ENCODE measurements at places on chromosomes 1 and 21.

- no peak for DNase-seq
These were observed 14.0 kb upstream of the UMODL1 start for GRCh38 chr21:42056996-42057689.

- DNase-seq: no peak
These were observed 2.2 kb downstream of the CACNA1E start for GRCh38 chr1:181485287-181486097.

DNA sequence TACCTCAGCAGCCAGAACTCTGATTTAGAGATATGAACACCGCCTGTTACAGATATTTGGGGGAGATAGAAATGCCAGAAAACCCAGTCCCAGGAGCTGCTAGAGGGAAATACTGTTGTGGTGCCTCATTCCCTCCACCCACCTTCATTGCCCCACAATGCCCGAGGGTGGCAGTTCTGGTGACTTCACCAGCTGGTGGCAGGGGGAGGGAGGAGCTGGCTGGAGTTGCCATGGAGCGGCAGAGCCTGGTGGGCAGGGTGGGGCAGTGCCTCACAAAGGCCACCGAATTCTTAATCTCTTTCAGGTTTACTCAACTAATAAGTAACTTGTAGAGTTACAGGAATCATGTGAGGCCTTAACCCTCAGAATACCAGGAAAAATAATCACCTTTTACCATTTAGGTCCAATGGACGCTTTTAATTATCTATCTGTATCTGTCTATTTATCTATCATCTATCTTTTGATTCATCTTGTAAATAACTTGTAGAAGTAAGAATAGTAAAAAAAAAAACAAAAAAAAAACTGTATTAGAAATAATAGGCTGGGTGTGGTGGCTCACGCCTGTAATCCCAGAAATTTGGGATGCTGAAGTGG lies 11.7 kb upstream of the S100A11 start:
- no peak for DNase-seq

DNA sequence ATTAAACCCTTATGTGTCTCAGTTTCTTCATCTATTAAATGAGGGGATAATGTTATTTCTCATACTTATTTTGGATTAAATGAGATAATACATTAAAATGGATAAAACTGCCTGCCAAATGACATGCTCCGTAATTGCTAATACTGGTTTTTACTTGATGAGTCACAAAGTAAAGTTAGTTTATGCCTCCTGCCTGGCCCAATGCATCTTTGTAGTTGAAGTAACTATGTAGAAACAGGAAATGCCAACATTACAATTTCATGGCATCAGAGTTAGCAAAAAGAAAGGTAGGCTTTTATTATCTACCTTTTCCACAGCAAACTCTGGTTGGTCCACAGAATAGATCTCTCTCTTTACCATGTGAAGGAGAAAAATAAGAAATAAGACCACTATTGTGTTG lies 214.5 kb downstream of the TBX15 start:
- no peak for DNase-seq

DNA sequence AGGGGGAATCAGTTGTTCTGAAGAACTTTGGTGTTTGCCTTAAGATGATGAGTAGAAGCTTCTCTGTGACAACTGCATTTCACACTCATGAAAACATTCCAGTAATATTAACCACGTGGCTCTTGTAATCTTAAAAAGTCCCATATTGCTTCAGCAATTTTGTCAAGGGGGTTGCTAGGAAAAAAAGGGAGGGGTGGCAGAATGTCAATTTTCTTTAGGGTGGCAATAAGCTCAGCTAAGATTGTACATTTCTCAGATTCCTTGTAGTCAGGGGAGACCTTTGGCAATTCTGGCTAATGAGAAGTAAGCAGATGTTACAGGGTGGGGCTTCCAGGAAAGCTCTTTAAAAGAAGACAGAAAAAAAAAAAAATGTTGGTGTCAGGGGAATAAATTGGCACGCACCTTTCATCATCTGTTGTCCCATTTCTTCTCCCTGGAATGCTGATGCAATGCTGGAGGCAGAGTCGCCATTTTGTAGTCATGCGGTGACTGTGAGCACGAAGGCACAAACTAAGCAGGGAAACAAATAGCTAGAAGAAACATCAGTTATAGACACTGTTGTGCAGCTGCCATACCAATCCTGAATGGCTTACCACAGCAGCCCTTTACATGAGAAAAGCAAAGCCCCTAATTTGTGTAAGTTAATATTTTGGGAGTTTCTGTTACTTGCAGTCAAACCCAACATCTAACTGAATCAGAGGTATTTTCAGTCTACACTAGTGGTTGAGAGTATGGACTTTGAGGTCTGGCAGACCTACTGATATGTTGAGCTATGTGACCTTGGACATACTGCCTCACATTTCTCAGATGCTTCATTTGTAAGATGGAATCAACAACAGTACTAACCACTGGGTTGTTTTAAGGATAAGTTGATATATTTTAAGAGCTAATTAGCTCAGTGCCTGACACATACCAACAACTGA lies 56.1 kb upstream of the MRPS6 start:
- no peak for DNase-seq

All from left forelimb (tissue), 1 donor.